EH (cell line): ENCODE measurements at places on chromosomes 4 and X.

GRCh38 chr4:78483811-78484210 lies 67.8 kb upstream of the ANXA3 start:
- DNase-seq = no peak

GRCh38 chrX:14673764-14674163 lies 144.4 kb downstream of the GLRA2 start:
- DNase-seq = peak; percentile 87

- DNase-seq = peak; percentile 94
These were observed 53.1 kb upstream of the HGFAC start for GRCh38 chr4:3388471-3389232.

DNA sequence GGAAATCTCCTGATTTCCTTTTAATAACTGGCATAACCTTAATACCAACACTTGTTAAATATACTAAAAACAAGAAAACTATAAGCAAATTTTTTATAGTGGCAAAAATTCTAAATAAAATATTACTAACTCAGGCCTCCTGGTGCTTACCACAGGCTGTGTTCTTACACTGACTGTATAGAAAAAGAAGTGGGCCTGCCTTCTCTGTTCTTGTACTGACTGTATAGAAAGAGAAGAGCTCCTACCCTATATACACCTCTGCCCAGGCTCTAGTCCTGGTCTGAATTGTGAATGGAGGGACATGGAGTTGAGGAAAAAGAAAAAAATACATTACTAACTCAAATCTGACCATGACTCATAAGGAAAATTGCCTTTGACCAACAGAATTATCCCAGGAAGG lies 7.5 kb downstream of the ZNF41 start:
- no peak for DNase-seq
